NCI-H226 (cell line): ENCODE measurements at places on chromosomes 16 and 17.

- no peak for DNase-seq
Observed at GRCh38 chr17:44408786-44409185, 19.3 kb upstream of the ITGA2B start.

DNA sequence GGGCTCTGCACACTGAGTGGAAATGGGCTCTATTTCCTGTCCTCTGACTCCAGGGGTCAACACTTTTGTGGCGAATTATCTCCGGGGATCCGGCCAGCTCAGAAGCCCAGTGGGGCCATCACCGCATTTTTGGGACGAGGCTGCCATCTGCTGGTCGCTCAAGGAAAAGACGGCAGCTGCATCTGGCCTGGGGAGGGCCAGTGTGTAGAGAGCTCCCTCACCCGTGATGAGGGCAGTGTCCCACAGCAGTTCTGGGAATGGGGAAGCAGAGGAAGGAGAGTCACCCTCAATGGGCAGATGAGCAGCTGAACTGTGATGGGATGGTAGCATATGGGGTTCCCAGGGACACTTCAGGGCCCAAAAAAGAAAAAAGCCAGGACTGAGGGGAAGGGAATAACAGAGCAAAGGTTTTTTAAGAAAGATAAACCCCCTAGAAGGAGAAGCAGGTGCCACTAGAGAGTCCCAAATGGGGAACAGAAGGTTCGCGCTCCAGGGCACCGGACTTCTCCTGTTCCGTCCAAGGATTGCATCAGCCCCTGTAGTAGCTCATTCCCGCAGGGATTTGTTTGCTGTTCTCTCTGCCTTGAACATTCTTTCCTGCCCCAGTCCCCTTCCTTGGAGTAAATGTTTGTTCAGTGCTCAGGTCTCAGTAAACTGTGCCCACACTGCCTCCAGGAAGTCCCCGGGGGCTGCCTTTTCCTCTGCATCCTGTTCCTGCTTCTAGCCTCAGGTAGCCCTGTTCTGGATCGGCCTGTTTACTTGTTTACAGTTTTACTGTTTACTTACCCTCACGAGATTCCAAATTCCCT, 9.3 kb upstream of the ABCC12 start:
- peak; percentile 48 for DNase-seq

- no peak for DNase-seq
Observed at GRCh38 chr16:54585094-54585997, 298.8 kb upstream of the IRX3 start.

DNA sequence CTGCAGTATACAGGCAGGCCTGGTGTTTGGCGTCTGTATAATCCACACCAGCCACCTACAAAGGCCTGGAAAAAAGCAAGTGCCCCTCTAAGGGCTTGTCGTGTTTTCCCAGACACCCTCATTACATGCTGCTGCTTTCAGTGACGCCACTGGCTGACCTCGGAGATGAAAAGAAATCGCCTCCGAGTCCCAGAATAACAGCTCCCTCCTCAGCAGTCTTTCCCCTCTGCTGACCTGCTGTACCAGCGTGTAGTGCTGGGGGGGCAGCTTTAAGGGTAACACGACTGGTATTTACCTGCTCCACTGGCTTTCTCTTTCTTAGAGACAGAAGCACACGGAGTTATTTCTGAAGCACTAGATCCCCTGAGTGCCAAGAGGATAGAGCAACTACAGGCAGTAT, 296.8 kb downstream of the GRIN2A start:
- DNase-seq, result no peak

GRCh38 chr17:44409309-44410028, 20.0 kb upstream of the ITGA2B start:
- no peak for DNase-seq

DNA sequence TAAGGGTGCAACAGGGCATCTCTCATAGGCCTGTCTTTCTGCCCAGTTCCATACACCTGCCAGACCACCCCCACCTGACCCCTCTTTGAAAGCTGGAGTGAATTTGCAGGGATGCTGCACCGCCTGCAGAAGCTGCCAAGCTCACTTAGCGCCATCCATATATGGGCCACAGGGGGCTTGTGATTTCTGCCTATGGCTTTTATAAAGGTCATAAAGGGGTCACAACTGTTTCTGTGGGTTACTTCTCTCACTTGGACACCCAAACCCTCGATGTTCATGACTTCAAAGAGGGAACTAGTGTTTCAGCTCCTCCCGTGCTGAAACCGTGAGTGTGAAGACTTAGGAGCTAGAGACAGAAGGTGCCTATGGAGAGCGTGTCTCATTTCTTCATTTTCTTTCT, 23.9 kb upstream of the MEAK7 start:
- no peak for DNase-seq

- DNase-seq, result peak; percentile 93
Observed at GRCh38 chr17:47239967-47240651, 13.5 kb upstream of the ITGB3 start.

- DNase-seq, result no peak
Observed at GRCh38 chr17:38572669-38573365, 32.9 kb downstream of the SRCIN1 start.

- no peak for DNase-seq
Observed at GRCh38 chr17:34082404-34082803, 172.7 kb upstream of the CCL2 start.

- DNase-seq, result no peak
Observed at GRCh38 chr17:22374741-22375140, 682.4 kb downstream of the KCNJ18 start.

DNA sequence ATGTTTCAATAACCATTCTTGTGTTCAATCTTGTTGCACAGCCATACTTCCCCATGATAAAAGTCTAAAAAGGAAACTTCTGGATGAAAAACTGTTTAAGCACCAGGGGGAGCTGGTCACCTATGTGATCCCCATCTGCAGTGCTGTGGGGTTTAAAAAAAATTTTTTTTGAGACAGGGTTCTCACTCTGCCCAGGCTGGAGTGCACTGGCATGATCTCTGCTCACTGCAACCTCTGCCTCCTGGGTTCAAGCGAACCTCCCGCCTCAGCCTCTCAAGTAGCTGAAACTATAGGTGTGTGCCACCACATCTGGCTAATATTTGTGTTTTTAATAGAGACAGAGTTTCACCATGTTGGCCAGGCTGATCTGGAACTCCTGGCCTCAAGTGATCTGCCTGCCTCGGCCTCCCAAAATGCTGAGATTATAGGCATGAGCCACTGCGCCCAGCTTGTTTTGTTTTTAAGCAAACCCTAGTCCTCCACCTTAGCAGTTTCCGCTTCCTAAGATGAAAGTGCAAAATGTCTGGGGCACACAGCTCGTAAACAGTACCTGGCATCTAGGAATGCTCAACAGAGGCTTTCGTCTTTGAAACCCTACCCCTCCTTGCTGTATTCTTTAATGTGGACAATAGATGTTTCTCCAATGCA, 25.4 kb downstream of the DNAJA2 start:
- peak; percentile 10 for DNase-seq

DNA sequence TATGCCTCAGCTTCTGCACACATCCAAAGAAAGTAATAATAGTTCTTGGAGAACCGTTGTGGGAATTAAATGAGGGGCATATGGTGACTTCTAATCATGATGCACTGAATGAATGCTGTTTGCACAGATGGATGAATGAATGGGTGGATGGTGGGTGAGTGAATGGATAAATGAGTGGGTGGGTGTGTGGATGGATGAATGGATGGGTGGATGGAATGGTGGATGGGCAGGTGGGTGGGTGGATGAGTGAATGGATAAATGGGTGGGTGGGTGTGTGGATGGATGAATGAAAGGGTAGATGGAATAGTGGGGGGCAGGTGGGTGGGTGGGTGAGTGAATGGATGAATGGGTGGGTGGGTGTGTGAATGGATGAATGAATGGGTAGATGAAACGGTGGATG, 44.9 kb upstream of the FOXF1 start:
- DNase-seq, result no peak

- DNase-seq, result no peak
Observed at GRCh38 chr17:41731836-41732235, 2.6 kb downstream of the HAP1 start.

GRCh38 chr17:7225711-7226331, 6.1 kb downstream of the ACADVL start:
- no peak for DNase-seq

DNA sequence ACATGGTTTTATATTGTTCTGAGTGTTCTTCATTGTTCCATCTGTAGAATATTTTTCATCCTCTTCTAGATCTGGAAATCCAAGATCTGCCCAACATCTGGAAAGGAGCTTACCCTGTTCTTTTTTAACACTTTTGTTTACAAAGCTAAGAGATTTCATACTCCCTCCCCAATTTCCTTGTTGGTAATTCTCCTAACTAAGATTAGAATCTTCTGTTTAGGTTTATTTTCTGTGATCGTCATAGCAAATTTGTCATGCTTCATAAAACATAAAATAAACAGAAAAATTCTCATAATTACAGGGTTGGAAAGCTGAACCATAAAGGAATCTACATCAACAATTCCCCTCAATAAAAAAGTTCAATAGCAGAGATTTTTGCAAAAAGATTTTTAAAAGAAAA, 580.3 kb upstream of the CA10 start:
- no peak for DNase-seq

DNA sequence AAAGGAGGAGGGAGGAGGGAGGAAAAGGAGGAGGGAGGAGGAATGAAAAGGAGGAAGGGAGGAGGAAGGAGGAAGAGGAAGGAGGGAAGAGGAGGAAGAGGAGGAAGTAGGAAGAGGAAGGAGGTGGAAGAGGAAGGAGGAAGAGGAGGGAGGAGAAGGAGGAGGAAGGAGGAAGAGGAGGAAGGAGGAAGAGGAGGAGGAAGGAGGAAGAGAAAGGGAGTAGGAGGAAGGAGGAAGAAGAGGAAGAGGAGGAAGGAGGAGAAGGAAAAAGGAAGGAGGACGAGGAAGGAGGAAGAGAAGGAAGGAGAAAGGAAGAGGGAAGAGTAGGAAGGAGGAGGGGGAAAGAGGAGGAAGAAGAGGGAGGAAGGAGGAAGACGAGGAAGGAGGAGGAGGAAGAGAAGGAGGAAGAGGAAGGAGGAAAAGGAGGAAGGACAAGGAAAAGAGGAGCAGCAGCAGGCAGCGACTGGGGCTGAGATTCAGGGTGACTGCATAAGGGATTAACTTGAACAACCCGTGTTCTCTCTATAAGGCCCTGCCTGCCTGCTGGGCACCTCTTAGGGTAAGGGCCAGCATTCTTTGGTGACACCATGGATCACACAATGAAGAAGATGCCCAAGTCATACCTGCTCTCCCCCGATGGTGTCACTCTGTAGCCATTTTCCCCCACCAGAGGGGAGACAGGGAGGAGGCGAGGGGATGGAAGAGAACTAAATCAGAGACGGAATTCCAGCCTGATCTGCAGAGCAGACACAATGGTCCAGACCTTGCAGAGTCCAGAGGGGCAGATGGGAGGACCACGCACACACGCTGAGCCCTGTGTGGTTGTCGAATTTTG, 1.4 kb upstream of the IL34 start:
- DNase-seq, result no peak

GRCh38 chr17:27280527-27280926, 13.4 kb upstream of the WSB1 start:
- no peak for DNase-seq

GRCh38 chr17:3827124-3827773, 18.8 kb downstream of the NCBP3 start:
- DNase-seq, result peak; percentile 20

DNA sequence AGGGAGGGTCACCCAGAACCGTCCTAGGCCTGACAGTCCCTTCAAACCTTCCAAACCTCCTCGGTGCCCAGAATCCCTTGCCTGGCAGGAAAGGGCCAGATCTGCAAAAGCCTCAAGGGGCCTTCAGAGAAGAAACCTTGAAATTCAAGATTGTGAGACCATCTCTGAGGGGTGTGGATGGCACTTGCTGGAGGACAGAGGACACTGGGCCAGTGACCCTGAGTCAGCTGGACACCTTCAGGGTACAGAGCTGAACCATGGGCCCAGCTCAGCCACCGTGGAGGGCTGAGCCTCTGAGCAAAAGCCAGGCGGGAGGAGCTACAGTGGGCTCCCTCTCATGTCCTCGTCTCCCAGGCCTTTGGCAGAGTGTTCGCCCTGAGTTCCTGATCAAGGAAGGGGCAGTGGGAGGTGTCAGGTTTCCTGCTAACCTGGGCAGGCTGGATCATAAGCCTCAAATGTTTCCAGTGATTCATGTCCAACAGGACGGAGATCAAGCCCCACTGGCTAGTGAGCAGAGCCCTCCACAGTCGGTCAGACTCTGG, 3.0 kb downstream of the PDILT start:
- DNase-seq, result no peak

GRCh38 chr17:67601897-67602296, 115.8 kb upstream of the NOL11 start:
- DNase-seq, result no peak

GRCh38 chr17:71535321-71535720, 585.5 kb upstream of the SOX9 start:
- DNase-seq, result no peak

DNA sequence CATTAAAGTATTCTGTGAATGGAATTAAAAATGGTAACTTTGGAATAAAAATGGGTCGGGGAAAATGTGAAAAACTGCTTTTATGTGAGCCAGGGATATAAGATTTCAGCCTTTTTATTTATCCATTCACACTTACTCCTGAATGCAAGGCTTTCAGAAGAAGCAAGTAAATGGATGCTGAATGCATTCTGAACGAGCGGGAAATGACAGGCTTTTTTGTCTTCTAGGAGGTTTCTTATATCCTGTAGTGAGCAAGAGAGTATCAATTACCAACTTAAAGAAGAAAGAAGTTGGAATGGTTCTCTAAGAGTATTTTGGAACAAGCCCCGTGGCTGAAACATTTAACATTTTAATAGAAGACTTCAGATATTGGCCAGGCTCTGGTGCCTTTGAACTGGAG, 36.0 kb downstream of the NUP93 start:
- DNase-seq, result no peak

DNA sequence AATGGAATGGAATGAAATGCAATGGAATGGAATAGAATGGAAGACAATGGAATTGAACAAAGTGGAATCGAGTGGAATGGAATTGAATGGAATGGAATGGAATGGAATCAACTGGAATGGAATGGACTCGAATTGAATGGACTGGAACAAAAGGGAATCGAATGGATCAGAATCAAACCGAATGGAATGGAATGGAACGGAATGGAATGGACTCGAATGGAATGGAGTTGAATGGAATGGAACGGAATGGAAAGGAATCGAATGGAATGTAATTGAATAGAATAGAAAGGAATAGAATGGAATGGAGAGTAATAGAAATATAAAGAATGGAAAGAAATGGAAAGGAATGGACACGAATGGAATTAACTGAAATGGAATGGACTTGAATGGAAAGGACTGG, 475.2 kb upstream of the WSB1 start:
- DNase-seq, result no peak

GRCh38 chr17:67518876-67519275, 141.8 kb downstream of the PITPNC1 start:
- DNase-seq, result no peak

- DNase-seq, result peak; percentile 74
Observed at GRCh38 chr16:84739349-84740124, 39.7 kb downstream of the USP10 start.

DNA sequence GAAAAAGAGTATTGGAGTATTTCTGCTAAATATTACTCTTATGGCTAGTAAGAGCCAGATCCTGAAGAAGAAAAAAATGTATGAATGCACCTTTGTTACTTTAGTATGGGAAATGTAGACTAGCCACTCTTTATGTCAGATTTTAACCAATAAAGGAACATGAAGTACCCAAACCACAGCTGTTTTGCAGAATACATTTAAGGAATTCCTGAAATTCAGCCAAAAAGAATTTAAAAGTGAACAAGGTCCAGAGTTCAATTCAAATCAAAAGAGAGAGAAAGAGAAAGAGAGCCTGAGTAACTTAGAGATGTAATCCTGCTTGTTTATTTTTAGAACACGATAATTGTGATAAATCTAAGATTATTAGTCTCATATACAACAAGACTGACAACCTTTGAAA, 1.2 kb downstream of the KCNJ16 start:
- DNase-seq, result no peak
